ENCODE measurements at places on chromosomes 7 and 10. TPM values are rescaled to one million over a fixed set of nuclear protein-coding genes. Genes with fewer than 3 reads are reported as not detected.

The RET gene
- total RNA-seq: 0.59 TPM

The WBP1L gene
- total RNA-seq: 28.7 TPM

The TMEM178B gene
- total RNA-seq: 1.5 TPM

The SFRP4 gene
- total RNA-seq: 7.7 TPM

The AASS gene
- 0.06 TPM for total RNA-seq

The ACBD7 gene
- 0.71 TPM for total RNA-seq

The RAMP3 gene
- total RNA-seq: not detected

The RADIL gene
- total RNA-seq: 2.3 TPM

The PSD gene
- total RNA-seq: 0.60 TPM

The SLC26A5 gene
- not detected for total RNA-seq

The LBX1 gene
- not detected for total RNA-seq
